ENCODE measurements at places on chromosomes 16 and 17.

GRCh38 chr16:74451951-74452758 is 30.9 kb upstream of the CLEC18B start:
- no peak for DNase-seq

DNA sequence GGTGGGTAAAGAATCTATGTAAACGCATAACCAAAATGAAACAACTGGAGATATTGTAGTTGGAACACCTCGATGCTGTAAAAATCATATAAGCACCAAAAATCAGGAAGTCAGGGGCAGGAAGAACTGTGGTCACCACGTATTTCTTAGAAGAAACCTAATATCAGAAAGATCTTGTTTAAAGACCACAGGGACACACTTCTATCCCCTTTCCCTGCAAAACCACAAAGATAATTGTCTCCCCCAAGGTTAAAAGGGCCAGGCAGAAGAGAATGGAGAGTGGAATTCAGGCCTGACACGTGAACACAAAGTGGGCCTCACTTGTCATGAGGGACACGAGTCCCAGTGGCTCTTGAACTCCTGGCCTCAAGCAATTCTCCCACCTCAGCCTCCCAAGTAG is 68.1 kb downstream of the GSG1L start:
- no peak for DNase-seq

DNA sequence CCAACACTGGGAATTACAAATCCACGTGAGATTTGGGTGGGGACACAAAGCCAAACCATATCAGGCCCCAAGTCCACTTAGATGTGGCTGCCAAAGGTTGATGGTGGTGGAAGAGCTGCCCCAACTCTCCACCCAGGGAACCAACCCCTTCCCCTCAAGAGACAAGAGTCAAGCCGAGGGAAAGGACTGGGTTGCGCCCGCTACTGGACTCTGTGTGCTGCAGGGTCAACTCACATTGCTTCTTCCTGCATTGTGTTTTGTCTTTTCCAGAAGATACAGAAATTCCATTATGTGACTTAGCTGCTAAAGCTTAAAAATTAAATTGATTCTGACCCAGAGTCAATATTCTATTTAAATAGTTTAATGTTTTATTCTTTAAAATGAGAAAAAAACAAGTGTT is 58.5 kb downstream of the ADAMTS18 start:
- no peak for DNase-seq

DNA sequence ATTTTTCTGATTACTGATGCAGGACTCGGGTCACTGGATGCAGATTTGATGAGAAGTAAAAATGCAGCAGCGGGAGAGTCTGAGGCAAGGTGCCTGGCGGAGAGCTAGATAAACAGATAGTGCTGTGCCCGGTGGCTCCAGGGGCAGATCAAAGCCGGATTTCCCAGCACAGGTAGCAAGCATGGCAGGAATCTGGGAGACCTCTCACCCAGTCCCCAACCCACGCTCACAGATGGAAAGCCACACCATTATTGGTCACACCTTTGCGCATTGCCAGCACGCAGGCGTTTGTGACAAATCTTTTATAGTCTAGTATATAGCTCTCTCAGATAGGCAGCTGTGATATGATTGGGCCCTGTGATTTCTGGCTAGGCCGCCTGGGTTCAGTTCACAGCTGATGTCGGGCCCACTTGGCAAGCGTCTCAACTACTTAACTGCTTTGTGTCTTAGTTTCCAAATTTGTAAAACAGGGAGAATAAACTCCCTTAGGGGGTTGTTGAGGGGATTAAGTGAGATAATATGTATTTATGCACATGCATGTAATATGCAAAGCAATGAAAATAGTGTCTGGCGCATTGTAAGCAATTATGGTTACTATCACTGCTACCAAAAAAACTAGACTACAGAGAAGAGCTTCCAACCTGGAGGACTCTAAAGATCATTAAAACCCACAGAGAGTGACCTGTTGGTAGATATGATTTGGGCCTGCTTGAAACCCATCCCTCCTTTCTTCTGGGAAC is 42.0 kb upstream of the NFAT5 start:
- no peak for DNase-seq

DNA sequence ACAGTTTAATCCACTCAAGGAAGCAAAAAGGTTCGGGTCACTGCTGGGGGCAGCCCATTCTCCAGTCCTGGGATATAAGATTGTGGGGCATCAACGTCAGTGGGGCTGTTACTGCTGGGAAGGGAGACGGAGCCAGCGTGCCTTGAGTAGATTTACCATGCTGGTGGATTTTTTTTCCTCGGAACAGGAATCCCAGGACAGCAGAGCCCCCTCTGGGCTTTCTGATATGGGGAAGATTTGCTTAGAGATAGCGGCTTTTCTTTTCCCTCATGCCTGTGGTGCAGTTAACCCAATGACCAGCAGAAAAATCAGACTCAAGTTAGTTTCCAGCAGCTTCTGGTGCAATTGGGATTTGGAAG is 35.4 kb downstream of the WSCD1 start:
- no peak for DNase-seq

DNA sequence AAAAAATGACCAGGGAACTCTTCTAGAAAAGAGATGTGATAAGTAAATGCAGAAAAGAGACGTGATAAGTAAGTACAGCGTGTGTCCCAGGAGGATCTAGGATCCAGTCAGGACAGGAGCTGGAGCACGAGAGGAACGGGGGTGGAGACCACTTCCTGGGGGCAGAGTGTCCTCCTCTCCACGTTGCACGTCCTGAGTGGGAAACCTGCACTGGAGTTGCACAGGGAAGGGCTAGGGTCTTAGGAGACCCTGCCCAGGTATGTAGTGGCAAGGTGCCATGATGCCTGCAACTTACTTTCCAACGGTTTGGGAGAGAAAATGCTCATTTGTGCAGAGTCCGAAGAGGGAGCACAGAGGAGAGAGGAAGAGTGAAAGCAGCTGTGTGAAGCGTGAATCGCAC is 55.8 kb downstream of the RNF213 start:
- no peak for DNase-seq

GRCh38 chr16:31423801-31424200 is 4.4 kb downstream of the COX6A2 start:
- DNase-seq: no peak

GRCh38 chr17:75113798-75114551 is 4.2 kb downstream of the ARMC7 start:
- DNase-seq: peak; percentile 79

DNA sequence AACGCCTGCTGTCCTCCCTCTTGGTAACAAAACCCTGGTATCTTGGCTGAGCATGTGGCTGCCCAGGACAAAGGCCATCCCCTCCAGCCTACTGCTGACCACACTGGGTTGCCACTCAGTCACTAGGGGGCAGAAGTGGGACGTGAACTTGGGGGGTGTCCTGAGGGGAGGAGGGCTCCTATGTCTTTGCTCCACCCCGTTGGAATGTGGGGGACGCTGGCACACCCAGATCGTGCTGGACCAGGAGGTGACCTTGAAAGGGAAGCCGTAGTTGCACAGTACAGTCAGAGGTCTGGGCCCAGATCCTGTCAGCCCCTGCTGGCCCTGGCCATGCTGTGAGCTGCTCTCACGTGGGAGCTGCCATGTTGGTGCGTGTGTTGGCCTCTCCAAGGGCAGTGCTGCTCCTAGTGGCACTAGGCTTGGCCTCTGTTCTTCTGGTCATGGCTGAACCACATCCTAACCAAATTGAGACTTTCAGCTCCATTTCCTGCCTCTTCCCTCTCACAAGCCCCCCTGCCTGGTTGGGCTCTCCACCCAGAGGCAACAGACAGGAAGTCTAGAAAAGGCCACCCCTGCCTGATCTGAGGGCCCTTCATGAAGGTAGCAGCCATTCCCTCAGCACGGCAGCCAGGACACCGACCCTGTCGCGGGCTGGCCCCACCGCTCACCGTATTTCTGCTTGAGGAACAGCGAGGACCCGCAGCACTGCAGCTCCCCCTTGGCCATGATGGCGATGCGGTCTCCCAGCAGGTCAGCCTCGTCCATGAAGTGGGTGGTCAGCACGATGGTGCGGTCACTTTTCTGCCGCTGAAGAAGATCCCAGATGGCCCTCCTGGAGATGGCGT is 29.0 kb upstream of the RNPS1 start:
- no peak for DNase-seq

All from NCI-H1105 treated with DMSO at 0.1 percent for 48 hours (cell line).